ENCODE measurements at places on chromosomes 5 and 9.

DNA sequence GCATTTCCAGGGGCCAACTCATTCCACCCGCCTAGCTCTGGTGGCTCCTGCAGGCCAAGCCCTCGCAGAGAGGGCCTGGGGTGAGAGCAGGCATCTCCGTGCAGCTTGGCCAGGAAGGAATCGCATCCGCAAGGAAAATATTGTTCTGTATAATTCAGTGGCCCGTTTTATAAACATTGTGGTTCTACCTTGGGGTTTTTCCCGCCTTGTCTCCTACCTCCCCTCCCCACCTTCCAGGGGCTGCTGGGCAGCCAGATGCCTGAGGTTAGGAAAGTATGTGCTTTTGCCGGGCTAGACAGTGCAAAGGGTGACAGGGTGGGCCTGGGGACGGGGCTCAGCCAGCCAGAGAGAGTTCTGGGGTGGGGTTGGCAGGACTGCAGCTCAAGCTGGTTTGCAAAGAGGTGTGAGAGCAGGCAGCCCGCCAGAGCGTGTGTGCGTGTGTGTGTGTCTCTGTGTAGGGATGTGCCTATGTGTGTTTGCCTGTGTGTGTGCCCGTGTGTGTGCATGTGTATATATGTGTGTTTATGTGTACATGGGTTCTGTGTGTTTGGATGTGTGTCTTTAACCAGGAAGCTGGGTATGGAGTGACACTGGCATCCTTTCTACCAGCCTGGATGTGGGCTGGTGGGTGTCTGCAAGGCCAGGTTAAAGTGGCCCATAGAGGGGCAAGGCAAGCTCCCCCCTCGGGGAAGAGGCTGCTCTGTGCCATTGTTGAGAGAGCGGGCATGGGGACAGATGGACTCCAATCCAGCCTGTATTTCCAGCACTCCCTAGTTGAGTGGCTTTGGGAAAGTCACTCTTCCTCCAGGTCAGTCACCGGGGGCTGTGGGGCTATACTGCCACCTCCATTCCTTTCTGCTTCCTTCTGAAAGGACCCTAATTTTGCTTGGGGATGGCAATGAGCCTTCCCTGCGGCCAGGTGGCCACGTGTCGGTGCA lies 10.6 kb upstream of the SLC2A6 start:
- DNase-seq: no peak

DNA sequence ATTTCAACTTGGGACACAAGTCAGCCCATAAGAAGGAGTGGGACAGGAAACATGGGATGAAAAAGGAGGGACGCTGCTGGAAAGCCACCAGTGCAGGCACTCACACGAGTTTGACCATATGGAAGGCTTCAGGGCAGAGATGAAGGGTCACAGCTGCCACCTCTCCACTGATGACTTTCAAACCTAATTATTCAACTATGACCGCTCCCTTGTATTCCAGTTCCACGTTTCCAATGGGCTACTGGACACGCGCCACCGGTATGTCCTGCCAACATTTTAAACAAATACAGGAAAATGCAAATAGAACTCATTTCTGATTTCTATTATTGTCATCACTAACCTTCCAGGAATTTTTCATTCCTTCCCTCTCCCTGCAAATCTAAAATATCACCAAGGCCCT lies 134.7 kb downstream of the SLC1A3 start:
- DNase-seq: no peak

GRCh38 chr9:108707120-108707519 lies 148.7 kb downstream of the ACTL7B start:
- DNase-seq: no peak

- no peak for DNase-seq
Measured at GRCh38 chr5:72170101-72170500, 62.8 kb downstream of the MAP1B start.

GRCh38 chr5:160488394-160489325 lies 67.0 kb downstream of the PTTG1 start:
- DNase-seq: no peak

GRCh38 chr5:153827397-153827796 lies 211.3 kb downstream of the FAM114A2 start:
- DNase-seq: no peak

GRCh38 chr5:171783051-171783450 lies 2.6 kb upstream of the SMIM23 start:
- no peak for DNase-seq

DNA sequence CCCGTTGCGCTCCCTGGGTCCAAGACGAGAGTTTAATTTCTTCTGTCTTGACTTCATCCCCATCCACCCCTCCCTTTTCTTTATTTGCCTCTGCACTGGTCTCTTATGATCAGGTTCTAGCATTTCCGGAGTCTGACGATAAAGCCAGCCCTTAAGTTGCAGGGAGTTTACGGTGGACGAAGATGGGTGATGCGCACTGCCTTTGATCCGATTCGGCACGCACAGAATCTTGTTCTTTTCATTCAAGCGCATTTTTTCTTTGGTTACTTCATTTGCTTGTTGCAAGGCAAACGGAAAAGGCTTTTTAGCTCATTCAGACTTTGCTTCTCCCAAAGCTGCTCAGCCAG lies 488 bp upstream of the MCTP1 start:
- no peak for DNase-seq

DNA sequence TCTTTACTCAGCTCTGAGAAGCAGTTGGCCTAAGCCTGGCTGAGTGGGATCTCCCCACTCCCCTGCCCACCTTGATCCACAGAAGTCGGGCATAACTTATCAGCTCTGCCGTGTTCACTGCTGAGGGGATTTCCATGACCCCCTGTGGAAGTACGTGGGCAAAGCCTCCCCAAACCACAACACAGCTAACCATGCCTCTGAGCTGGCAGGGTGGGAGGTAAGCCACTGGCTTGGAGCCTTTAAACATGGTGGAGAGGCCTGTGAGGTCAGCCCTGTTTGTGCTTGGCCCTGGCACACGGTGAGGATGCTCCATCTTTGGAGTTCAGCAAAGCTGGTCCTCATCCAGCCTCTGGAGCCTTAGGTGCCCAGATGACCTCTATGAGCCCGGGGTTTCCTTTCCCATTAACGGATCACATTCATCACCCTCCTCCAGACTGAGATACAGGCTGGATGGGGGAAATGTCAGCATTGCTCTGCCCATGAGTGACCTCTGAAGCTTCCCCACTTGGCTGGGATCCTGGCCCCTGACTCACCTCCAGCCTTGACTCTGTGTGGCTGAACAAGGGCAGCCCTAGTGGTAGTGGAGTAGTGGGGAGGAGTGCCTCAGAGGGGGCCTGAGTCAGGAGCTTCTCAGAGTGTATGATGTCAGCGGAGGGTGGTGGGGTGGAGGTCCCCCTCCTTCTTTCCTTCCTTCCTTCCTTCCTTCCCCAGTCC lies 6.2 kb downstream of the PDLIM4 start:
- DNase-seq: no peak

GRCh38 chr9:136399176-136400037 lies 563 bp downstream of the SNAPC4 start:
- DNase-seq: peak; percentile 51

GRCh38 chr5:54547711-54548250 lies 30.2 kb downstream of the SNX18 start:
- DNase-seq: no peak

- DNase-seq: no peak
Measured at GRCh38 chr5:66718374-66719002, 122.3 kb downstream of the MAST4 start.
